Gastrocnemius medialis (tissue), 4 donors: ENCODE measurements at places on chromosomes 6 and 20. TPM values are rescaled to one million over a fixed set of nuclear protein-coding genes. Genes with fewer than 3 reads are reported as not detected.

DNA sequence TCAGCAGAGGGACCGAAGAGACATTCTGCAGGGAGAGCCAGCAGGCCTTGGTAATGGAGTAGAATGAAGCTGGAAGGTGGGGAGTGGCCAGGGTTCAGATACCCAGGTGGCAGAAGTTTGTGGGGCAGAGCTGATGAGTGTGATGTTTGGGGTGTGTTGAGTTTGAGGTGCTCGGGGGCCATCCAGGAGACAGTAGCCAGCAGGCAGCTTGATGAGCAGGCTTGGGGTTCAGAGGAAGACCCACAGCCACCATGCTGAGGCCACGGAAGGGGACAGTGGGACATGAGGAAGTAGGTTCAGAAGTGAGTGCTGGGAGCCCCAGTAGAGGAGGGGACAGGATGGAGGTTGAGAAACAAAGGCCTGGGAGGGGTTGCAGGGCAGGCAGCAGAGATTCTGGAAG lies 11.1 kb upstream of the FOXS1 start:
- no peak for DNase-seq
- H3K27ac ChIP-seq = no peak overlapping the region
- H3K4me1 ChIP-seq = peaks cover 13% of the 10 kb centered on the region
- peaks cover 27% of the 10 kb centered on the region for H3K27me3 ChIP-seq
- H3K36me3 ChIP-seq = no peaks in the 10 kb centered on the region

The TRIM10 gene
- total RNA-seq = not detected

DNA sequence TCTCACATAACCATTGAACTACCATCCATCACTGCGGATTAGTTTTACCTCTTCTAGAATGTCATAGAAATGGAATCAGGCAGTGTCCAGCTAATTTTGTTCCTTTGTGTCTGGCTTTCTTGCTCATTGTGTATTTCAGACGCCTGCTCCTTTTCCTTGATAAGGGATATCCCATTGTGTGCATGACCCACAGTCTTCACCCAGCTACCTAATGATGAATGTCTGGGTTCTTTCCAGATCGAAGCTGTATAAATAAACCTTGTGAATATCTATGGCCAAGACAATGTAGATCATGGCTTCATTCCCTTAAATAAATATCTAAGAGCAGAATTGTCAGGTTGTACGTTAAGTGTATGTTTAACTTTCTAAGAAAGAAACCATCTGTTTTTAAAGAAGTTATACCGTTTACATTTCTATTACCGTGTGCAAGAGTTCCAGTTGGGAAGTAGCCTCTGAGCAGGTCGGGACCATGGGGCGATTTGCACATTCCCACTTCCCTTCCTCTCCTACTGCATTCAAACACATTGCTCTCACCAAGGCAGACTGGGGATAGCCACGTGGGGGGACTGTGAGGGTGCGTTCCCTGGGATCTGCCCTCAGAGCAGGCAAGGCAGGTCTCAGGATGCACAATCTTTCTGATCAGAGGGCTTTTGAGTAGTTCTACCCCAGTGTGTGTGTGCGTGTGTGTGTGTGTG lies 13.1 kb downstream of the CD93 start:
- H3K36me3 ChIP-seq = no peaks in the 10 kb centered on the region
- no peak overlapping the region for H3K4me3 ChIP-seq
- no peak for DNase-seq
- no peaks in the 10 kb centered on the region for H3K27me3 ChIP-seq

- no peak for DNase-seq
Observed at GRCh38 chr6:132751306-132751705, 6.4 kb downstream of the VNN2 start.

DNA sequence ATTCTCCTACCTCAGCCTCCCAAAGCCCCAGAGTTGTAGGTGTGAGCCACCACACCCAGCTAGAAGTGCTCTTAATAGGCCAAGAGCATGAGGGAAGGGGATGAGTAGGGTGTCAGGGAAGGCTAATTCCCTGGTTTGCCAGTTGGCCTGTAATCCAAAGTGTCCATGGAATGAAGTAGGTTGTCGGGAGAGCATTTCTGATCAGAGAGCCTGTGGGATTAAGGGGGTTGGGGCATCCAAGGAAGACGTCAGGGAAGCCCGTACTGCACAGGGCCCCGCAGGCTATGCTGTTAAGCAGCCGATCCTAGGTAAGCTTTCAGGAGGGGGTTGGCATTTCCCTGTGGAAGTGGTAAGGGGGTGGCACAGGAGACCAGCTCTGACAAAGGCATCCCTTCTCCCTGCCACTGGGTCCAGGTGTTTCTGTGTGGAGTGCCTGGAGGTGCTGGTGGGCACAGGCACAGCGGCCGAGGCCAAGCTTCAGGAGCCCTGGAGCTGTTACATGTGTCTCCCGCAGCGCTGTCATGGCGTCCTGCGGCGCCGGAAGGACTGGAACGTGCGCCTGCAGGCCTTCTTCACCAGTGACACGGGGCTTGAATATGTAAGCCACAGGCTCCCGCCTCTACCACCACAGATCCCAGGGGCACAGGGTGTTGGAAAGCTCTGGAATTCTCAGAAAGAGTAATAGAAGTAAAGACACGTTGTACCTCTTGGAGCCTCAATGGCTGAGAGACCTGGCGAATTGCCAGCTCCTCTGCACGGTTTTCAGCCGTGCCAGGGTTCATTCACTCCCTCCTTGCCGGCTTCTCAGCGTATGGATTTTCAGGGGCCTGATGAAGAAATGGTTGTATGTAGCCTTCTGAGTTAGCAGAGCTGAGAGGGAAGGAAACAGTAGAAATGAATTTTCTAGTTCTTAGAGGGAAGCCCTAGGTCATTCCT lies 21.4 kb upstream of the MAPRE1 start:
- no peak overlapping the region for H3K27ac ChIP-seq
- no peaks in the 10 kb centered on the region for H3K4me1 ChIP-seq
- no peak for DNase-seq
- H3K36me3 ChIP-seq = no peaks in the 10 kb centered on the region

DNA sequence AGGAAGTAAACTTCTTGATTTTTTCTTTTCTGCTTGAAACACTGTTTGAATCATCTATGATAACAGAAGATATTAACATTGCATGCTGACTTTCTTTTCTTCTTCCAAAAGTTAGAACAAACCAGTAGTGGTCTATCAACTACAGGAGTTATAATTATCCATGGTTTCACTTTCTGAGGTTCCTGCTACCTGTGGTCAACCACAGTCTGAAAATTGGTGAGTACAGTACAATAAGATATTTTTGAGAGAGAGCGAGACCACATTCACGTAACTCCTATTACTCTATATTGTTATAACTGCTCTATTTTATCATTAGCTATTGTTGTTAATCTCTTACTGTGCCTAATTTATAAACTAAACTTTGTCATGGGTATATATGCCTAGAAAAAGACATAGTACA lies 86.1 kb downstream of the MAP7 start:
- H3K4me3 ChIP-seq = no peak overlapping the region
- no peak overlapping the region for H3K27ac ChIP-seq
- H3K27me3 ChIP-seq = no peaks in the 10 kb centered on the region
- no peak for DNase-seq

DNA sequence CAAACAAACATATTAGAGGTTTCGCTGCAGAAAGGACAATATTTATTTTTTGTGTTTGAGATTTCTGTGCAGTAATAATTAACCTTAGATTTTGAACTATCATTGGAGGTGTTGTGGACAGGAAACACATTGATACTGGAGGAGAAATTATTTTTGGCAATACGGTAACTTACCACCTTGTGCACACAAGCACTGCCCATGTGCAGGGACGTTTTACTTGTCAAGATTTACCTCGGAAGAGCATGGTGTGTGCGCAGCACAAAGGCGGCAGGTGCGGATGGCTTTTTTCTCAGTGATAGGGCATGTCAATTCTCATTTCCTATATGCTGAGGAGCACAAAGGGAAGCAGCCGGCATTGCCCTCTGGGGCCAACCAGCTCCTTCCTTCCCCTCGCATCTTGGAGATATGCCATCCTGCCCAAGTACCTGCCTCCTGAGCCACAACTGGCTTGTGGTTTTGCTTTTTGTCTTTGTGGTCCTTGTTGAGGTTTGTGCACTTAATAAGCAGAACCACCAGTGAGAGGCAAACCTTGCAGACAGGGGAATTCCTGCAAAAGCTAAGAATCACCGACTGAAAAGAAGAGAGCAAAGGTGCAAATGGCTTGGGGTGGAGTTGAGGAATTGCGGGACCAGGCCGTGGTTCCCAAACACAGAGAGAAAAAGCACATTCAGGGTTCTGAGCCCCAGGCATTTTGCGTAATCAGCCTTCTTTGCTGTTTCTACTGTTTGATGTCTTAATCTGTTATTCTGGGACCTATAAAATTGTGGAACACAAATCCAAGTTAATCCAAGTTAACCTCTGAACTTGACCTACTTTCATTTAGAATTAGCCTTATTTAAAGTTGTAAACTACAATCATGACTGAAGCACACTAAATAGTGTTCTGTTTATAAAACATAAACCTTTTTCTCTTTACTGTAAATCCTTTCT lies 21.9 kb downstream of the SAMD5 start:
- DNase-seq = no peak
- no peaks in the 10 kb centered on the region for H3K27me3 ChIP-seq
- no peak overlapping the region for H3K4me3 ChIP-seq
- no peaks in the 10 kb centered on the region for H3K36me3 ChIP-seq
- no peaks in the 10 kb centered on the region for H3K4me1 ChIP-seq

GRCh38 chr6:6331393-6331792 lies 10.9 kb upstream of the F13A1 start:
- H3K4me3 ChIP-seq = no peak overlapping the region
- H3K4me1 ChIP-seq = peaks cover 8% of the 10 kb centered on the region
- H3K36me3 ChIP-seq = no peaks in the 10 kb centered on the region
- peak overlapping the region; percentile 32 for H3K27ac ChIP-seq

DNA sequence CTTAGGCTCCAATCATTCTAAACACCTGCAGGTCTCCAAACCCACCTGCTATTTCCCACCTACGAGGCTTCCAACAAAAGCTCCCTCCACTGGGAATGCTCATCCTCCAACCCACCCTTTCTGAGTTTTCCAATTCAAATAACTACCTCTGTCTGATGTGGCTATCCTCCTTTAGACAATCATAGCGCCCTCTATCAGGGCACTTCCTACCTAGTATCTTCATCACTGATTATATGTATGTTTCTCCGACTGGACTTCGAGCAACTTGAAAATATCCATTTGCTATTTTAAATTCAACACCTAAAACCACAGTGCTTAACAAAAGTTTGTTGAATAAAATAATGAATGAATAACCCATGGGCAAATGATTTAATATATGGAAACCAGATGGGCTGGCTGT lies 41.3 kb downstream of the MTFR2 start:
- no peak overlapping the region for H3K4me3 ChIP-seq
- H3K27ac ChIP-seq = no peak overlapping the region
- no peaks in the 10 kb centered on the region for H3K27me3 ChIP-seq
- H3K4me1 ChIP-seq = no peaks in the 10 kb centered on the region
- no peaks in the 10 kb centered on the region for H3K36me3 ChIP-seq
- DNase-seq = no peak

DNA sequence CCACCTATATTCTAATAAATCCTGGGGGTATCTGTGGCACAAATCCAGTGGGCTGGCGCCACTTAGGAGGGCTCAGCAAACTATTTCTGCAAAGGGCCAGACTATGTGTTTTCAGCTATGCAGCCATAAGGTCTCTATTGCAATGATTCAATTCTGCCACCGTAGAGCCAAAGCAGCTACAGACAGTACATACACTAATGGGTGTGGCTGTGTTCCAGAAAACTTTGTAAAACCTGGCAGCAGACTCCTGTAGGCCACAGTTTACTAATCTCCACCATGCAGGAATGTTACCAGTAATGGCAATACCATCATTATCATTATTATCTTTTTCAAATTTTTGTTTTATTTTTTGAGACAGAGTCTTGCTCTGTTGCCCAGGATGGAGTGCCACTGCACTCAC lies 65.7 kb downstream of the SULF2 start:
- no peak overlapping the region for H3K4me3 ChIP-seq
- no peaks in the 10 kb centered on the region for H3K36me3 ChIP-seq
